ENCODE measurements at places on chromosomes 7 and 10.

- peak; percentile 62 for DNase-seq
These were observed 40.8 kb upstream of the LOXL4 start for GRCh38 chr10:98308669-98309365.

- no peak for DNase-seq
These were observed 7.4 kb upstream of the TSPAN33 start for GRCh38 chr7:129136887-129137642.

- DNase-seq = peak; percentile 40
These were observed 206.0 kb downstream of the CXCL12 start for GRCh38 chr10:44178856-44179255.

GRCh38 chr10:80596391-80597257, 58.9 kb downstream of the SH2D4B start:
- DNase-seq = peak; percentile 44

- peak; percentile 42 for DNase-seq
These were observed 194.9 kb downstream of the ETV1 start for GRCh38 chr7:13794581-13794980.

DNA sequence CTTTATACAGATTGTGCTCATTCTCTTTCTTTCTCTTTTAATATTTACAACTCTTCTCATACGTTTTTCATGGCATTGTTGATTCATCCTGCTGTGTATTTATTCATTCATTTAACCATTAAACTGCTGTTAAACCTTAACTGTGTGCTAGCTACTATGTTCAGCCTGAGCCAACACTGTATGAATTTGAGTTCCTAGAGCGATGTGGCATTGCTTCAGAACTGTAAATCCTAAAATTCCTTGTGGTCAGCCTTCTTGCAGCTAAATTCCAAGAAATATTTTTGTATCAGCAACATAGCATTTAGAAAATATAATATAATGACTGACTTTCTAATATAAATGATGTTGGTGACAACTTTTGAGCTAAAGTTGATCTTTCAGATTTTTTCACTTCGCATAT, 184.7 kb upstream of the FZD1 start:
- DNase-seq = peak; percentile 78

- DNase-seq = no peak
These were observed 34.1 kb upstream of the TSPAN33 start for GRCh38 chr7:129110258-129110981.

DNA sequence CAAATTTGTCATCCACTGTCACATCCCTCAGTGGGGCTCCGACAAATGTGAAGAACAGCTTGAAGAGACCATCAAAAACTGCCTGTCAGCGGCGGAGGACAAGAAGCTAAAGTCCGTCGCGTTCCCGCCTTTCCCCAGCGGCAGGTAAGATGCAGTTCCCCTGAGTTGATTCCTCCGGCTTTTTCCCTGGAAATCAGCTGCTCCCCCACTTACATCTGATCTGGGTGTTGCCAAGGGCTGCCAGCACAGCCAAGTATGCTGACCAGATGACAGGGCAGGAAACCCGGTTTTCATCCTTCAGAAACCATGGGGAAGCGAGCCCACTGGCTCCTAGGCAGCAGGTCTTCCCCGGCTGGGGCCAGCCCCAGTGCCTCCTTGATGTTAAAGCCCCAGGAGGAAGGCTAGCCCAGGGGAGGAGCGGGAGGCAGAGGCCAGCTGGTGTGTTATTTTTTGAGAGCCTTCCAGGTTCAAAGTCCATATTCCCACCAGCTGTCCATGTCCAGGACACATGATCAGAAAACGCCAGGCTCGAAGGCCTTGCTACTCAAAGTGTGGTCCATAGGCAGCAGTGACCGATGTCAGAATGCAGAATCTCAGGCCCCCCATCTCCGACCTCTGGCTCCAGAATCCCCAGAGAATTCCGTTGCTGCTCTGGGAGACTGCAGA, 23.4 kb downstream of the AIFM2 start:
- DNase-seq = no peak

Data from fibroblast of skin of right biceps (primary cell).